ENCODE measurements at places on chromosomes 16 and 17.
A peak's percentile ranks its signal among the peaks of the same experiment; 100 is the strongest.

- no peak for DNase-seq
These were observed 250.6 kb upstream of the ZFHX3 start for GRCh38 chr16:73298562-73298961.

- DNase-seq: no peak
These were observed 15.1 kb downstream of the TIMM22 start for GRCh38 chr17:1011760-1012735.

- no peak for DNase-seq
These were observed 115.2 kb upstream of the NETO2 start for GRCh38 chr16:47258874-47259461.

DNA sequence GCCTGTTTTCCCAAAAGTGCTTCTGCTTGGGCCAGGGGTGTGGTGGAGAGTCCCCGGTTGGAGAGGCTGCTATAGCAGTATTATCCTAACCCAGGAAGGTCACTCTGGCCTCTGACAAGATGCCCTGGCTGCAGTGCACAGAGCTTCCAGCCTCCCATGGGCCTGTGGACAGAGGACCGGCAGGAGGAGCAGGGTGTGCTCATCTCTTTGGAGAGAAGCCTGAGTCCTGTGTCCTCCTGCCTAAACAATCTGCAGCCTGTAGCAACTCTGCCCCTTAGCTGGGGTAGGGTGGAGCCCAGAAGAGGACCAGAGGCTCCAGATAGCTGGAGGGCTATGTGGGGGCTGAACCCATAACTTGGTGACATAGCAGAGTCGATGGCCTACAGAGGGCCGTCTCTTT, 78.0 kb downstream of the MPRIP start:
- DNase-seq: no peak

DNA sequence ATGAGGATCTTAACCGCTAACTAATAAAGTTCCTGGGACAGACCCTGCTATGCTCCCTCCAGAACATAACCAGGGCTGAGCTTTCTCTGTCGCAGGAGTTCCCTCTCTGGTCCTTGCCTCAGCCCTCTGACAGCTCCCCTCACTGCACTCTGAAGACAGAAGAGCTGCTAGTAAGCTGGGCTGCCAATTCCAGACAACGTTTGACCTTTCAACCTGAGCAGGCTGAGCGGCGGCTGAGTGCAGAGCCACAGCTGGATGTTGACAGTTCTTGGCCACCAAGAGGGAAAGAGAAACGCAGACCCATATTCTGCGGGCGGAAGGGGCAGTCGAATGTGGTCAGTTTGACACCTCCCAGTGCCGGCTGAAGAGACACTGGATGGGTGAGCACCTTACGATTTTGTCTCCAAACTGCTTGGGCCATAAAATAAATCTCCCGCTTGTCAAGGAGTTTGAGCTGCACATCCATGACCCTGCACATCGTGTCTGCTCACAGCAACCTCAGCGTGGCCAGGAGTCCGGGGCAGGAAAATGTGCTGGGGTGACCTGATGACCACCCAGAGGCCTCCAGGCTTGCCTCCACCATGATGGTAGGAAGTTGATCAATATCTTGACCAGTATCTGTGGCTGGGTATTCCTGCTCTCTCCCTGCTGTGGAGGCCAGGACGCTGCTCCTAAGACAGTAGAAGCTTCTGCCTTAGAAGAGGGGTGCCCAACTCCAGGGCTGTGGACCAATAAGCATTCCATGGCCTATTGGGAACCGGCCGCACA, 209.2 kb downstream of the PARN start:
- no peak for DNase-seq

- no peak for DNase-seq
These were observed 3.2 kb upstream of the CDH5 start for GRCh38 chr16:66363211-66363777.

GRCh38 chr17:43712397-43712796, 46.2 kb downstream of the SOST start:
- no peak for DNase-seq

GRCh38 chr17:40535924-40536294, 29.4 kb downstream of the CCR7 start:
- no peak for DNase-seq

DNA sequence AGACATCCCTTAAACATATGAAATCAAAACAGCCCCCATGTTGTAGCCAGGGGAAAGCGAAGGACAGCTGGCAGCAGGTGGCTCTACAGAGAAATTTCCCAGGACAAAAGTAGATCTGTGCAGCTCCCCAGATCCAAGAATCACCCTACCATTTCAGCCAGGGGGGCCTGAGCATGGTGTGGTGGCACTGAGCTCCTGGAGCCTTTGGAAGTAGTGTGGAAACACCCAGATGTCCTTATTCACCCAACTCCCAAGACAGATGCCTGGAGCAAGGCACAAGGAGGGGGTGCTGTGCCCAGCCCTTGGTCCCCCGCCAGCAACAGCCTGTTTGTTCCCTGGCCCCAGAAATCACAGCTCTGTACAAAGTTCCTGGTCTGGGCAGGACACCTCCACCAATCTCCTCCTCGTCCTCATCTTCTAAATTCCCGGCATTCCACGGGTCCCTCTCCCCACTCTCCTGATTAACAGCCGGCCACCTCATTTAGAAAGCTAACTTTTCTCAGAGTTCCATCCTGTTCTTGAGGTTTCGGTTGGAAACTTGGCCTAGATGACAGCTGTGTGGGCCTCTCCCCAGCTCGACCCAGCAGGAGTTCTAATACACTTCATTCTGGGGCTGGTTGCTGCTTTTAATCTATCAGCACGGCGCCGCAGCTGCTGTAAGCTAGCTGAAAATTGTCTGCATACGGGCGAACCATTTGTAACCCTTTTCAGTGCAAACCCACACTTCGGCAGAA, 191.1 kb downstream of the C16orf78 start:
- no peak for DNase-seq

GRCh38 chr17:41962768-41963434, 3.7 kb upstream of the CNP start:
- DNase-seq: peak; percentile 49

DNA sequence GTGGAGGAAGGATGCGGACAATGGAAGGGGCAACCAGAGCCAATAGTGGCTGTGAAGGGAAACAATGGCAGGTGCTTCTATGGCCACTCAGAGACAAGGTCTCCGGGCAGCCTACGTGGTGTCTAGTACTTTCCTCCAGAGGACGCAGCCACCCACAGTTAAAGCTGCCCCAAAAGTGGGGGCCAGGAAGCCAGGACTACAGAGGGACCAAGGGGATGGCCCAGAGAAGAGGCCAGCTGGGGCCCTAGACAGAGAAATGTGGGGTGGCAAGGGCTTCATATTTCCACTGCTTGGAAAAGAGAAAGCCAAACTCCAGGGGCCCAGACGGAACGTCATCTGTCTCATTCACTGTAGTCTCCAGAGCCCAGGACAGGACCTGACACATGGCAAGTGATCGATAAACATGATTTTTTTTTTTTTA, 837 bp upstream of the PER1 start:
- DNase-seq: no peak

DNA sequence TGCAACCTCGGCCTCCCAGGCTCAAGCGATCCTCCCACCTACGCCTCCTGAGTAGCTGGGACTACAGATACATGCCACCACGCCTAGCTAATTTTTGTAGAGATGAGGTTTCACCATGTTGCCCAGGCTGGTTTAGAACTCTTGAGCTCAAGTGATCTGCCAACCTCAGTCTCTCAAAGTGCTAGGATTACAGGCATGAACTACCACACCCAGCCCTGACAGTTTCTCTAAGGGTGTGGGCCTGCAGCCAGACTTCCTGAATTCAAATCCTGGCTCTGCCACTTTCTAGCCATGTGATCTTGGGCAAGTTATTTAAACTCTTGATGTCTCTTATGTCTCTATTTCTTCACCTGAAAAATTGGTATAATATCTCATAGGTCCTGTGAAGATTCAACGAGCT, 5.6 kb downstream of the CUEDC1 start:
- no peak for DNase-seq

- no peak for DNase-seq
These were observed 3.2 kb downstream of the TNRC6C start for GRCh38 chr17:77961741-77962140.

DNA sequence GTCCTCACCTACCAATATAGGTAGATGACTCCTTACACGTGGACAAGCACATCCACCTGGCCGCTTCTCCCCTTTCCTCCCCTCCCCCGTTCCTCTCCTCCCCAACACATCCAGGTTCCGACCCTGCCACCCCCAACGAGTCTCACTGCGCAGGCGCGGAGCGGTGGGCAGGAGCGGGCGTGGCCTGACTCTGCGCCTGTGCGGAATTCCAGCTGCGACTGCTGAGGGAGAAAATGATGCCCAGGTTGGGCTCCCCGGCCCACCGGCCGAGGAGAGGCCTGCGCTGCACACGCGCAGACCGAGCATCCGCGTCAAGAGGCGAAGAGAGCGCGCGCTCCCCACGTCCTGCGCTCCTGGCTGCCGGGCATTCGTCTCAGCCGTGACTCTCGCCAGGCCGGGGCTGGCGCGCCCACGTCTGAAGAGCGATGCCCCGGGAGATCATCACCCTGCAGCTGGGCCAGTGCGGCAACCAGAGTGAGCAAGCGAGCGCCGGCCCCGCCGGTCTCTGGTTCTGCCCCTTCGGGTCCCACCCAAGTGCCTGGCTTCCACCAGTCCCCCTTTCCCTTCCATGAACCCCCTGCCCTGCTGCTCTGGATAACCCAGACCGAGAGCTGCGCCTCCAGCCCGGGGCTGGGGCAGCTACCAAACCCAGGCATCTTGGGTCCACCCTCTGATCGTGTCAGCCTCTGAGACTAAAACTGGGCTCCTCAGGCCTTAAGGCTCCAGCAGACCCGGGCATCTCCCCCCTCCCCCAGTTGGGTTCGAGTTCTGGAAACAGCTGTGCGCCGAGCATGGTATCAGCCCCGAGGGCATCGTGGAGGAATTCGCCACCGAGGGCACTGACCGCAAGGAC, at the start of gene TUBG2:
TUBG2 (plus strand) TSS at position 206 of the 853 bp plus-strand sequence; CDS start at position 426, 220 bp downstream.
- DNase-seq: peak; percentile 66

- DNase-seq: peak; percentile 100
These were observed at the start of gene VPS35 for GRCh38 chr16:46688654-46689364. Gene VPS35 (minus strand): TSS chr16:46689178. CDS start chr16:46689133, 45 bp downstream.

DNA sequence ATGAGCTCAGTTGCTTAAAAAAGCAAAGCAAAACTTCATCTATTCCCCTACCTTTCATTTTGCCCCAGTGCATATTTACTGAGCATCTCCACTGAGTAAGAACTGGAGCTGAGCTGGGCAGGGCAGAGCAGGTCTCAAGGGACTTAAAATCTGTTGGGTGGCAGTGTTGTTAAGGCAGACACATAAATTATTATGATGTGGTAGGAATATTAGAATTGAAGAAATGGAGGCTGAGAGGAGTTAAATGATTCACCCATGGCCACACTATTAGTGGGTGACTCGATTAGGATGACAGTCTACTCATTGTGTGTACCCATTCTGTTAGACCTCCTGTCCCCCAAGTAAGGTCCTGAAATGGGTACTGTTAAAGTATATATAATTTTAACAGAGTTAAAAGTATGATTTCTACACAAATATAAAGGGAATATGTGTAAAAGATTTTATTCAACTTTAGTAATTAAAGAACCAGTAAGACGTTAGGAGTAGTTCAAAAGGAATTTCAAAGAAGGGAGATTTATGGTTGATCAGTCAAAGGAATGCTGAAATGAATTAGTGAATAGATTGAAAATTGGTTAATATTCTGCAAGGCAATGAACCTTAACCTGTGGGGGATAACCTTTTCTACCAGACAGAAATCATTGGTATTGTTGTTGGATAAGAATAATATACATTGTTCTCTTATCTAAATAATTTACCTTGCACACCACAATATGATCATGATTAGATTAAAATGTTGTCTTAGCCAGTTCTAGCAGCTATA, 17.5 kb downstream of the ITGB3 start:
- no peak for DNase-seq

- no peak for DNase-seq
These were observed 54.3 kb upstream of the CDC42EP4 start for GRCh38 chr17:73365906-73366623.

GRCh38 chr17:73182616-73183310, 10.1 kb upstream of the COG1 start:
- DNase-seq: no peak

- DNase-seq: no peak
These were observed 5.5 kb upstream of the DNAI2 start for GRCh38 chr17:74268558-74268957.

- DNase-seq: no peak
These were observed 1.6 kb downstream of the DOC2B start for GRCh38 chr17:179781-180380.

DNA sequence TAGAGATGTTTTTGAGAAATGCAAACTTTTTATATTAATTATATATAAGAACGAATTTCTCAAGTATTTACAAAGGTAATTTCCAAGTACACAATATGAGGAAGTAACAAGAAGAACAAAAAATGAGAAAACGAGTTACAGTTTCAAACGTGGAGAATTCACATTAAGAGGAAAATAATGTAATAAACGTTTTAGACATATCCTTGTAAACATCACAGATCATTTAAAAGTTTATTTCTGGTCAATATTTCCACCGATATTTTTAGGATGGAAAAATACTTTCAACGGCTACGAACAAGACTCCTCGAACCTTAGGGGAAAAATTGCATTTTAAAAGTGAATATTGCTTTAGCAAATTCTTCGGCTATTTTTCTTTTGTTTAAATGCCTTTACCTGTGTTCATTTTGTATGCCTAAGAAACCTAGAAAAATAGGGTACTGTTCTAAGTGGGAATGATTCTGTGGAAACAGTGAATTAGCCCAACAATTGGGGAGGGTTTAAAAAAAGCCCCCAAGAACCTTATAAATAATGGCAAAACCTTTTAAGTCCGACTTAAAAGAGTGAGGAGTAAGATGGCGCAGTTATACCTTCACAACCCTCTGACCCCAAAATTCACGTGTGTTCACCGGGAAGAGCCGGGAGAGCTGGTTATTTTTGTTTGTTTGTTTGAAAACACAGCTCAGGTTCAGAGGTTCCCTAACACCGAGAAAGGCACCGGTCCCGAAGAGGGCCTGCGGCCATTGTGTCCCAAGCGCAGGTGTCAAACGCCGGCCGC, 3.3 kb downstream of the HNF1B start:
- no peak for DNase-seq

DNA sequence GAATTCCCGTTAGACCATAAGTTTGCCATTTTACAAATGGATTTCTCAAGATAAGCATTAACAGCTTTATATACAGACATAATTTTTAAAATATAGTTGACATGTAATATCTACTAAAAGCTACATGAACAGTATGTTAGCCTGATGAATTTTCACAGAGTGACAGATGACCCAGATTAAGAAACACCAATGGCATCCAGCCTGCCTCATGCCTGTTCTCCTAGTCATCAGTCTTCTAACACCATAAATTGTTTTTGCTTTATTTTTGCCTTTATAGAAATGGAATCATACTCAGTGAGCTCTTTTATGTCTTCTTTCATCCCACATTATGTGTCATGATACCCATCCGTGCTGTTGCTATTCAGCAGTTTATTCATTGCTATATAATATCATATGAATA, 80.0 kb downstream of the ATF7IP2 start:
- no peak for DNase-seq

- no peak for DNase-seq
These were observed 6.1 kb downstream of the TMEM235 start for GRCh38 chr17:78237401-78238012.

All from stimulated activated CD4-positive, alpha-beta T cell treated with anti-CD3 and anti-CD28 coated beads, TNF-alpha, amount 100 ng/mL, for 4 hours (primary cell).